ENCODE measurements at places on chromosomes 7 and 10. TPM values are rescaled to one million over a fixed set of nuclear protein-coding genes. Genes with fewer than 3 reads are reported as not detected.
A peak's percentile ranks its signal among the peaks of the same experiment; 100 is the strongest.

The TMEM26 gene
- not detected for total RNA-seq

The SPACDR gene
- 0.34 TPM for total RNA-seq

GRCh38 chr10:133309720-133310398 lies 1.1 kb downstream of the ZNF511 start:
- no peak for DNase-seq

- DNase-seq: no peak
Observed at GRCh38 chr7:128148676-128149075, 92.4 kb upstream of the LEP start.

The MYH16 gene
- total RNA-seq: not detected

GRCh38 chr7:19111474-19112273 lies 5.8 kb downstream of the TWIST1 start:
- DNase-seq: no peak

The UNCX gene
- total RNA-seq: not detected

GRCh38 chr7:43454936-43455518 lies 127.9 kb upstream of the STK17A start:
- DNase-seq: peak; percentile 61

The GIMAP1 gene
- 28.2 TPM for total RNA-seq

DNA sequence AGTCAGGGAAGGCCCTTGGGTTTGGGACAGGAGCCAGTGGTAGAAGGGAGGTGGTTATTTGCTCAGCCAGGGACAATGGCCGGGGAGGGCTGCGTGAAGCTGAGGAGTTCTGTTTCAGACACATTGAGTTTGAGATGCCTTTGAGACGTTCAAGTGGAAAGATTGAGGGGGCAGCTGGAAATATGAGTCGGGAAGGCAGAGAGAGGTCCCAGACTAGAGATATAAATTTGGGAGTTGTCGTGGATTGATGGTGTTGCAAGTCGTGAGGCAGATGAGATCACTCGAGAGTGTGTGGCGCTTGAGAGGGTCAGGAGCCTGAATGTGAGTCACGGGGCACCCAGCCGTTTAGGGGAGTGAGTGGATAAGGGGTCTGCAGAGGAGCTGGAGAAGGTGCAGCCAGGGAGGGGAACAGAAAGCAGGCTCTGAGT lies 73.3 kb downstream of the ZMIZ1 start:
- no peak for DNase-seq

DNA sequence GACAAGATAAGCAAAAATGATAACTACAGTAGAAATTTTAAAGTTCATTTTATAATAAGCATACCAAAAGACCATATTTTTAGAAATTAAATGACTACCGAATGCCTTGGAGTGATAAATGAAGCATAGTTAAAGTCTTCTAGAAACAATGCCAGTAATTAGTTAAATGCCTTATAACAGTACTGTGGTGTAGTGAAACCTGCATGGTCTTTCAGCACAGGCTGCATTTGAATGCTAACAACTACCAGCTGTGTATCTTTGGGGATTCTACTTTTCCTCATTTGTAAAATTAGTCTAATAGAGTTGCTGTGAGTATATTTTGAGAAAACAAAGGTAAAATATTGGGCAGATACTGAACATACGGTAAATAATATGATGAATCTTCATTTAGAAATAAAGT lies 25.1 kb downstream of the TSPAN12 start:
- no peak for DNase-seq

The NRG3 gene
- total RNA-seq: 3.2 TPM

DNA sequence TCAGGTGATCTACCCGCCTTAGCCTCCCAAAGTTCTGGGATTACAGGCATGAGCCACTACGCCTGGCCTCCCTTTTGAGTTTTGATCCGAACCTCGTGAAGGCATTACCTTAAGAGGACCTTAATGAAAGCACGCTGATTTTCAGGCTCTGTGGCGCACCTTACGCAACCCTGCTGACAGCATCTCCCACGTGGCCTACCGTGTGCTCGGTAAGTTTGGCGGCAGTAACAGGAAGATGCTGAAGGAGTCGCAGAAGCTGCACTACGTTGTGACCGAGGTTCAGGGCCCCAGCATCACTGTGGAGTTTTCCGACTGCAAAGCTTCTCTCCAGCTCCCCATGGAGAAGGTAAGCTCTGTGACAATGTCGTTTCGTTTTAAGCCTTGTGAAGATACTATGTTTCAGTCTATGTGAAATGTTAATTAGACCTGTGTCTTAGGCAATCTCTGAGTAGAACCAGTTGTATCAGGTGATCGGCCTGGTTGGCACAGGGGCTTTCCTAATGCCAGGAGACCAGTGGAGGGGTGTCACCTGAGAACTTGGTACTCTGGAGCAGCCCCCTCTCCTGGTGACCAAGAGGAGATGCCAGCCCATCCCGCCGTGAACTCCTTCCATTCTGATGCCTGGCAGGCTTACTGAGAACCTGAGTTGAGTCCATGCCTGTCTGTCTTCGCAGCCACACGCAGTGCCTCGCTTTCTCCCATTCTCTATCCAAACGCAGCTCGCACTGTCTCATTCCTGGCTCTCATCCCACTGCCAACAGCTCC lies 43.5 kb downstream of the TRRAP start:
- DNase-seq: no peak

DNA sequence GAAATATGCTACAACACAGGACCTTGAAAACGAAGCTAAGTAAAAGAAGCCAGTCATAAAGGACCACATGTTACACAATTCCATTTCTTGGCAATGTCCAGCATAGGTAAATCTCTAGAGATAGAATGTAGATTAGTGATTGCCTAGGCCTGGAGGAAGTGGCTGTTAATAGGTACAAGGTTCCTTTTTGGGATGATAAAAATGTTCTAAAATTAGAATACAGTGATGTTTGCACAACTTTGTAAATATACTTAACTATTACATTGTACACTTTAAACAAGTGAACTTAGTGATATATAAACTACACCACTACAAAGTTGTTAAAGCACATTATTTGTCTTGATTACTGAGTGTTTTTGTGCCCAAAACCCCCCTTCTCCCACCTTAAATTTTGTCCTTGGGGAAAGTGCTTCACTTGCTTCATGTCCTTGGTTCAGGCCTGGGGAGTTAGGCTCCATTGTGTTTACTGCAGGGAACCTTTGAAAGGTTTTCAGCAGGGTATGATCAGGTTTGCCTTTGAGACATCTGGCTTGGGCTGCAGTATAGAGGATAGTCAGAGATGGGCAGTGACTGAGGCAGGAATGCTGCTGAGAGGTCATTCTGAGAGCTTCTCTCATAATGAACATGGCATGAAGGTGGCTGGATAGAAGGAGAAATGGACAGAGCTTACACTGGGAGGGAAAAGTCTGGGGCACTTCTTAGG lies 1052.6 kb downstream of the REEP3 start:
- no peak for DNase-seq

GRCh38 chr7:117731455-117731854 lies 141.8 kb downstream of the CTTNBP2 start:
- DNase-seq: no peak

The SLC25A28 gene
- 15.1 TPM for total RNA-seq

- no peak for DNase-seq
Observed at GRCh38 chr10:91513598-91514424, 103.7 kb downstream of the HECTD2 start.

- DNase-seq: no peak
Observed at GRCh38 chr7:106029941-106030340, 66.9 kb downstream of the CDHR3 start.

The GBX1 gene
- total RNA-seq: not detected

GRCh38 chr7:91020636-91021385 lies 243.4 kb upstream of the FZD1 start:
- no peak for DNase-seq

DNA sequence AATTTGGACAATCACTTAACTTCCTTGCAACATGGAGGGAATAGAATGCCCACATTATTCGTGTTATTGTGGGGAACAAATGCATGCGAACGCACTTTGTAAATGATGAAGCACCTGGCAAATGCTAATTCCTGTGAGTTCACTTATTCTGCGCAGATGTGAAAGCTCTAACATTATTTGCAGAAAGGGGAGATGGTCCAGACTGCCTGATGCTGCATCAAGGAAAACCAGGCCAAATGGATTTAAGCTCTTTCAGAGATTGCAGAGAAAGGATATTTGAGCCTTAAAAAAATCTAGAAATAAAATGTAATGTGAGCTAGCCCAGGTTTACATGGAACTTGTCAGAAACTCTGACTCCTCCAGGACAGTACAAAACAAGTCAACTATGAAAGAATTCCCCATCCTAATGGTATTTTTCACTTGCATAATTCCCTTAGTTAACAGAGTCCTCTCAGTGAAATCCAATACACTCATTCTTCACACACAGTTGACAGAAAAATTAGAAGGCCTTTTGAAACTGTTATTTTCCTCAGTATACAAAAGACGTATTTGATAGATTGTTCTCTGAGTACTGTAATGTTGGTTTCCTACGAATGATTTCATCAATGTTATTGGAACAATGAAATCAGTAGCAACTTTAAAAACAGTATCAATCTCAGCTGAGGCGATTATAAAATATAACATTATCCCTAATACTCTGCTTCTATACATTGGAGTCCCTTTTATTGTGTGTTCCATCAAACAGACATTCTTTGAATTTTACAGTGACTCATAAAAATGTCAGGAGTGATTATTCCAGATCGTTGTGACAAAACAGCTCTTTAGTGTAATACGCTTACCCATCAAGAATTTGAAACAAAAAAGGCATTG lies 136.3 kb upstream of the ANK3 start:
- DNase-seq: no peak

The ZNF438 gene
- 3.9 TPM for total RNA-seq

The CHAT gene
- not detected for total RNA-seq

The SFMBT2 gene
- 2.2 TPM for total RNA-seq

Data from dermis blood vessel endothelial cell (primary cell).